Melanocyte of skin (primary cell): ENCODE measurements at places on chromosomes 16 and 17. TPM values are rescaled to one million over a fixed set of nuclear protein-coding genes. Genes with fewer than 3 reads are reported as not detected.

ATP2C2 gene
- not detected in 2 replicates for total RNA-seq

MT1G gene
- 1.4 and 5.1 TPM in 2 replicates for total RNA-seq

SLC13A2 gene
- total RNA-seq: not detected in 2 replicates

OR1D5 gene
- total RNA-seq: not detected in 2 replicates

CDRT15L2 gene
- total RNA-seq: not detected in 2 replicates
